ENCODE measurements at places on chromosomes 4 and X.
A peak's percentile ranks its signal among the peaks of the same experiment; 100 is the strongest.

GRCh38 chr4:43234626-43235415 is 342.3 kb downstream of the GRXCR1 start:
- DNase-seq, result no peak

DNA sequence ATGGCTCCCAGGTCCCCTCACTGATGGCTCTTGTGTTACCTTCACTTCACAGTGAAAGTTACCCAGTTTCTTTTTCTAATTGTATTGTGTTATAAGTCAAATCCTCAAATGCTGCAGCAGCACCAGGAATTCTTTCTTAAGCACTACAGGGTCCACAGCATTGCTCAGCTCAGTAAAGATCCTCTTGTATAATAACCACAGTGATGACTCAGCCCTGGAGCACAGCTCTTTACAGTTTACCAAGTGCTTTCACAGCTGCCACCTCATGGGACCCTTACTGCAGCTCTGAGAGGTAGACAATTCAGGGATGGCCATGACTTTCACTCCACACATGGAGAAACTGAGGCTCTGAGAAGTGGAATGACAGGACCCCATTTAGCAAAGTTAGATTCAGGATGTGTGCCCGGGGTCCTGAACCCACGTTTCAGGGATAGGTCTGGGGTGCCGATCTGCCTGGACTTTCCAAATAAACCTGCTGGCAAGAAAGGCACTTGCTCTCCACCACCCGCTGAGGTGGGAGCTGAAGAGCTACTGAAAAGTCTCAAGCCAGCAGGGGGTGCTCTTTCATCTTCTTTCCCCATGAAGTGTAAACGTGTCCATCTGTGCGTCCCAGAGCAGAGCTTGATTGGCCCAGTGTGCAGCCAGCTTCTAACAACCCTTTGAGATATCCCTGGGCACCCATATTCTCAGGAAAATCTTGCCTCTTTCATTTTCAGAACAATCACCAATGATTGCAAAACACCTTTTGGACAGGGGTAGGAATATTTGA is 35.7 kb upstream of the GABRQ start:
- peak; percentile 33 for DNase-seq

GRCh38 chrX:46782034-46782433 is 23.1 kb upstream of the SLC9A7 start:
- no peak for DNase-seq

- no peak for DNase-seq
Measured at GRCh38 chr4:106010761-106011160, 115.5 kb downstream of the NPNT start.

DNA sequence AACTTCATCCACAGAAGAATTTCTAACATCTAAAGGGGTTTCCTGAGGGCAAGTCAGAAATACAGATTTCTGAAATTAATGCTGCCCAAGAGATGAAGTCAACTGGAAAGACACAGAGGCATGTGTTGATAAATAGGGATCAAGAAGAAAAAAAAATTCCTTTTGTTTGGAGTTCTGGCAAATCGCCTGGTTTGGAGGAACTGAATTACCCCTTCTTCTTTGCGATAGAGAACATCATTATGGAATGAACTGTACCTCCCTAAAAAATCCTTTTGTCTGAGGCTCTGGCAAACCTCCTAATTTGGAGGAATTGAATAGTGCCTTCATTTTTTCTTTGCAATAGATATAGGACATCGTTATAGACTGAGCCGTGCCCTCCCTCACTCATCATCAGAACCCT is 200.9 kb downstream of the DHRSX start:
- DNase-seq, result no peak
